ENCODE measurements at places on chromosomes 3 and 15. TPM values are rescaled to one million over a fixed set of nuclear protein-coding genes. Genes with fewer than 3 reads are reported as not detected.

Gene PCLAF
- 88.6 TPM for total RNA-seq

Gene C3orf20
- total RNA-seq, result 0.15 TPM

Gene SLMAP
- total RNA-seq, result 51.6 TPM

Gene VEPH1
- not detected for total RNA-seq

Gene ITPKA
- 0.19 TPM for total RNA-seq

Gene TRAIP
- 18.5 TPM for total RNA-seq

Gene ITGA11
- total RNA-seq, result 1.2 TPM

Gene MORC1
- total RNA-seq, result not detected

Gene DOCK3
- 1.5 TPM for total RNA-seq

Gene ST6GAL1
- 153 TPM for total RNA-seq

Gene ABHD2
- total RNA-seq, result 62.0 TPM

Gene FBXO40
- not detected for total RNA-seq

Gene AHSG
- not detected for total RNA-seq

Gene CCR4
- 30.8 TPM for total RNA-seq

Gene HDC
- total RNA-seq, result not detected

Gene GPR27
- 0.38 TPM for total RNA-seq

Gene LRTM1
- total RNA-seq, result not detected

Gene ATP13A4
- total RNA-seq, result 1.2 TPM

Gene IGSF10
- not detected for total RNA-seq

Gene MST1R
- total RNA-seq, result 3.0 TPM

Gene CLDN16
- not detected for total RNA-seq

Gene POMGNT2
- total RNA-seq, result 6.7 TPM

Gene CHRFAM7A
- total RNA-seq, result not detected

Gene GOLGA6L4
- 0.75 TPM for total RNA-seq

Gene NR1I2
- 0.17 TPM for total RNA-seq

Gene DNASE1L3
- total RNA-seq, result not detected

Gene ADGRG7
- not detected for total RNA-seq

Gene SLC9C1
- not detected for total RNA-seq

Gene FAM174B
- total RNA-seq, result 3.8 TPM

Gene CILP
- total RNA-seq, result not detected

Gene CASR
- total RNA-seq, result not detected

Gene KBTBD13
- total RNA-seq, result not detected

Gene CLRN1
- not detected for total RNA-seq

Gene NANOGP8
- total RNA-seq, result not detected

Gene CD200R1
- total RNA-seq, result 6.7 TPM

Gene CKMT1B
- total RNA-seq, result not detected

Gene CYP19A1
- total RNA-seq, result not detected

Gene RTP4
- total RNA-seq, result 10.9 TPM

Gene SNTN
- total RNA-seq, result not detected

Gene CYP11A1
- not detected for total RNA-seq

Gene CGNL1
- total RNA-seq, result not detected

Gene SERINC4
- total RNA-seq, result not detected

Gene LIPC
- total RNA-seq, result 1.2 TPM

Gene PLCH1
- 0.15 TPM for total RNA-seq

Gene GATA2
- total RNA-seq, result not detected

Gene BTLA
- 72.1 TPM for total RNA-seq

Gene INKA1
- 0.46 TPM for total RNA-seq

Gene DUOXA2
- not detected for total RNA-seq

Gene KY
- not detected for total RNA-seq

Gene CCR8
- 0.36 TPM for total RNA-seq

Gene SLCO2A1
- total RNA-seq, result not detected

Gene CHRD
- not detected for total RNA-seq

Gene ETV5
- total RNA-seq, result 2.3 TPM

Gene ADAMTS7
- total RNA-seq, result not detected

Gene NME9
- 0.30 TPM for total RNA-seq

Gene EPHB1
- total RNA-seq, result 0.87 TPM

Data from activated naive CD4-positive, alpha-beta T cell treated with anti-CD3 and anti-CD28 coated beads, Interleukin-2, amount 10 ng/mL, durations not matched to agents 5 hours and 36 hours (primary cell).